ENCODE measurements at places on chromosomes 2 and 18.

DNA sequence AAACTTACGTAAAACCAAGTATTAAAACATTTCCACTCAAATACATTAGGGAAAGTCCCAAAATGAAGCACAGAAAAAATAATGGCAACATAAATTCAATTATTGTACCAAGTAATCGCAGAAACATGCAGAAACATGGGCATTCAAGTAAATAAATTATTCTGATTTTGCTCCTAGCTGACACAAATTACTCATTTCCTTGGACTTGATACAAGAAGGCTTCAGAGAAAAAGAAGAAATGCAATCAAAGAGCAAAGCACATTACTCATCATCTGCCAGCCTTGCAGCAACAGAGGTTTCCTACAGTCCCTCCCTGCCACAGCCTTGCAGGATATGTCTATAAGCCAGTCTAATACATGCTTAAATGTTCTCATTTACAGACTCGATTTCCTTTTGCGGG lies 439.8 kb upstream of the LYPD1 start:
- no peak for DNase-seq

DNA sequence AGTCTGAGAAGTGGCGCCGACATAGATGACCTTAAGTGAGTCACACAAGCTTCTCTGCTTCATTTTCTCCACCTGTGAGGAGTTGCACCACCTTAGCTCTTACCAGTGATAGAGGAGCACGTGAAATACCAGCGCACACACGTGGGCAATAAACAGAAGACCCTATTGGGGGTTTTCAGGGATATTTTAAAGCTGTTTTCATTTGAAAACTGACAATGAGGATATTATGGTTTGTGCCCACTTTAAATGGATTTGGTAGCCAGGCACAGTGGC lies 47.3 kb upstream of the FZD7 start:
- DNase-seq: no peak

GRCh38 chr2:126858013-126858412 lies 40.7 kb upstream of the TEX51 start:
- no peak for DNase-seq

GRCh38 chr2:128341621-128342020 lies 23.0 kb upstream of the HS6ST1 start:
- DNase-seq: no peak

GRCh38 chr2:202429164-202429980 lies 53.2 kb downstream of the BMPR2 start:
- no peak for DNase-seq

- no peak for DNase-seq
Measured at GRCh38 chr2:38239452-38239851, 137.6 kb downstream of the ATL2 start.

- no peak for DNase-seq
Measured at GRCh38 chr2:20120569-20121416, 69.4 kb upstream of the LAPTM4A start.

GRCh38 chr2:120511536-120511935 lies 165.6 kb downstream of the INHBB start:
- DNase-seq: no peak

- DNase-seq: no peak
Measured at GRCh38 chr2:201887773-201888425, 81.6 kb downstream of the CDK15 start.

- DNase-seq: no peak
Measured at GRCh38 chr2:73987948-73988700, 3.4 kb downstream of the TET3 start.

- no peak for DNase-seq
Measured at GRCh38 chr18:48896326-48896874, 54.4 kb downstream of the SMAD7 start.

GRCh38 chr2:221655300-221655699 lies 83.2 kb upstream of the EPHA4 start:
- DNase-seq: no peak

- no peak for DNase-seq
Measured at GRCh38 chr2:209629597-209629996, 142.0 kb upstream of the UNC80 start.

GRCh38 chr2:17149945-17150344 lies 368.3 kb downstream of the RAD51AP2 start:
- DNase-seq: no peak

DNA sequence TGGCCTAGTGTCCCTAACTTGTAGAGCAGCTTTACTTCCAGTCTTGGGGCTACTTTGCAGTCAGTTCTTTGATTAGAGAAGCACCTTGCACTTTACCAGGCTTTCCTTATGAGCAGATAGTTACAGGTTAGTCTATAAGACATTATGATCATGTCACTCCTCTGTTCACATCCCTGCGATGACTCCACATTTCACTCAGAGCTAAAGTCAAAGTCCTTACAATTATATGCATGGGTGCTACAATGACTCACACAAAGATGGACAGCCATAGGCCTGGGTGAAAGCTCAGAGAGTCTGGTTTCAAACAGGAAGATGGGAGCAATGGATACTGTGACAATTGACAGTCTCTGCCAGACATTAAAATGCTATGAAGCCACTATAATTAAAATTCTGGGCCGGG lies 27.1 kb upstream of the SSB start:
- DNase-seq: no peak

- no peak for DNase-seq
Measured at GRCh38 chr2:1823187-1824169, 79.2 kb upstream of the PXDN start.

DNA sequence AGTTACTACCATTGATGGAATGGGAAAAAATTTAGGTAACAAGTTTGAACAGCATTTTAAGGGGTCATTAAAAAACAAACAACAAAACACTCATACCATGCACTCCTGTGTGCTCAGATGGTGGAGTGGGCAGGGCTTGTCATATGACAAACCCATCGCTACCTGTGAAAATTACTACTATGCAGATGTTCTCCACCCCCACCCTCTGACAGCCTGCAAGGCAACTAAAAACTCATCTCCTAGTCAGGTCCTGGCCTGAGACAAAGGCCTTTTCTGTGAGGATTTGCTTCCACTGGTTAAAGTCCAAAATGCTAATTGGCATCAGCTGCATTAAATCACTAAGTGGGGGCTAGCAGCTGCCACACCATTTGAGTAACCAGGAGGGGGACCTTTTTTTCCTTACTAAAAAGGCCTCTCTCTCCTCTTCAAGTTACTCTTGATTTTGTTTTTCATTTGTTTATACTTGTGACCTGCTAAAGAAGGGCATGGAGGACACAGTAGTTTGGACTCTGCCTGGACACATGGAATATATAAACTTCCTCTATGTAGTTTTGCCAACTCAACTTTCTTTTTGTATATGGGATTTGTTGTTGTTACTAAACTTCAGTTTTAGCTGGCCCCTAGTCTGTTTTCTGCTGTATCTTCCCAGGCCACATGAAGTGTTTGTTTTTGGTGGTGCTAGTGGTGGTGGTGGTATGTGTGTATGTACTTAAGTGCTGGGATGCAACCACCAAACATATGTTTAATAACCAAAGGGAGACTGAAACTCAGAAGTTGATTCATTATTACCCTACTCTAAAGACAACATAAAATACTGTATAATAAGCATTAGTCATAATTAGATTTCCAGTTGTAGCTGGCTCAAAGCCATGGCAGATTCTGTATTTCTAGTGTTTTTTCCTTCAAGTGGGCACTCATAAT lies 121.3 kb downstream of the MAP4K4 start:
- no peak for DNase-seq

DNA sequence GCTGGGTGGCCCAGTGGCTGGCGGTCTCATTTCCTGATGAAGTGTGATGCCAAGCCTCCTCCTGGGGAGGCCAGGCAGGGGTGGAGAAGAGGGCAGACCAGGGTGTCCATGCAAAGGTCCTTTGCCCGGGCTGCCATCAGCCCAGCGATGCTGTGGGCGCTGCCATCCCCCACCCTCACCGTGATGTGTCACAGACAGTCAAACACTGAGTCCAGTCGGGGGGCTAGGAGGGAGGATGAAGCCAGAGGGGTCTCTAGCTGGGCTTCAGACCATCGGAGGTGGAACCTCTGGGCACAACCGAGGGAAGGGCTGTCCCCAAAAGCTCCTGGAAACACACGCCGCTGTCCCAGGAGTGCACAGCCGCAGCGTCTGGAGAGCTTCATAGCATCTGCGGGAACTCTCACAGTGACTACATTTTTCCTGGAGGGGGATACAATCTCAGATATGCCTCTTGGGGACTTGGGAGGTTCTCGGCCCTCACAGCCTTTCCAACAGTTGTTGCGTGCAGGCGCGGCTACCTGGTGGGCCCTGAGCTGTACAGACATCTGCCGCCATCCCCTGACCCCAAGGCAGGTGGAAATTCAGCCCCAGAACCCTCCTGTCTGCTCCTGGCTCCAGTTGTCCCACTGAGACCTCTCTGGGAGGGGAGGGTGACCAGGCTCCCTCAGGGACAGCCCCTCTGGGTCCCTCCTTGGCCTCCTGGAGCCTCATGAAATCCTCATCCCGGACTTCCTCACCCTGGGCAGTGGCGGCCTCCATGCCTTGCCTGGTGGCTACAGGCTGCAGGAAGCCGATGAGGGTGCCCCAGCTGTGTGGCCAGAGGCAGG lies 26.5 kb upstream of the OTOS start:
- no peak for DNase-seq

DNA sequence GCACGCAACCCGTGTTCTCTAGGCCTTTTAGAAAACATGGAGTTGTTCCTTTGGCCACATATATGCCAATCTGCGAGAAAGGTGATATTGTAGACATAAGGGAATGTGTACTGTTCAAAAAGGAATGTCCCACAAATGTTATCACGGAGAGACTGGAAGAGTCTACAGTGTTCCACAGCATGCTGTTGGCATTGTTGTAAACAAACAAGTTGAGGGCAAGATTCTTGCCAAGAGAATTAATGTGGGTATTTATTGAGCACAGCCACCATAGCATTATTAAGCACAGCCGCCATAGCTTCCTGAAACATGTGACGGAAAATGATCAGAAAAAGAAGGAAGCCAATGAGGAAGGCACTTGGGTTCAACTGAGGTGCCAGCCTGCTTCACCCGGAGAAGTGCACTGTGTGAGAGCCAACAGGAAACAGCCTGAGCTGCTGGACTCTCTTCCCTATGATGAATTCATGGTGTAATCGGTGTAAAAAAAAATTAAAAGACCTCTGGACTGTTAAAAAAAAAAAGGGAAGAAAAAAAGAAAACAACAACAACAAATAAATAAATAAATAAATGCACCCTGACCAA lies 29.0 kb upstream of the REL start:
- no peak for DNase-seq

DNA sequence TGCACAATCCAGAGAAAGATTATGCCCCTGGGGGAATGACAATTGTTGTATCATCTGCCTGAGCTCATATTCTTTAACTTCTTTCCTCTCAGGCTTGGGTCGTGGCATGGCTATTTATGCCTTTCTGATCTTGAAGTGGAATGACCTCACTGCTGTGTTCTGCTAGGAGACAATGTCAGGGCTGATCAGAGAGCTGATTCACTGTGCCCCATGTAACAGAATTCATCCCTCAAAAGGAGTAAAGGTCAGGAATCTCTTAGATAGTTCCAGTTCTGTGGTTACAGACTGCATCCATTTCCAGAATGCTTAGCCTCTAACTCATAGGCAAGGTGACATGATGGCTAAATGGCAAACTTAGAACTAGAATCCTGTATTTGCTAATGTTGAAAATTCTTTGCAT lies 511.7 kb upstream of the CNTNAP5 start:
- no peak for DNase-seq

DNA sequence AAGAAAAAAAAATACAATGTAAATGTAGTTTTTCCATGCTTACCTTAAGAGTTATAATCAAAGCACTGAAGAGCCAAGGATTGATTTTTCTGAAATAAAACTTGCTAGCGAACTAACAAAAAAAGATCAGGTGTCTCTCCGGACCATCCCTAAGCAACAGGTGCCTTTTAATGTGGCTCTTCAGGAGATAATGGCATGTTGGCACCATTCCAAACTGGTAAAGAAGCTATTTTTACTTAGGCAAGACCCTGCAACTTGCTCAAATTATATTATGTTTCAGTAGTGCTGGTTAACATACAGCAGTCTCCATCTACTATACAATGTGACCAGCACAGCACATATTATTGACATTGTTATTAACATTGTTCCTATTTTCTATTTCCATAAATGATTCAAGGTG lies 2.3 kb upstream of the GCC2 start:
- no peak for DNase-seq

DNA sequence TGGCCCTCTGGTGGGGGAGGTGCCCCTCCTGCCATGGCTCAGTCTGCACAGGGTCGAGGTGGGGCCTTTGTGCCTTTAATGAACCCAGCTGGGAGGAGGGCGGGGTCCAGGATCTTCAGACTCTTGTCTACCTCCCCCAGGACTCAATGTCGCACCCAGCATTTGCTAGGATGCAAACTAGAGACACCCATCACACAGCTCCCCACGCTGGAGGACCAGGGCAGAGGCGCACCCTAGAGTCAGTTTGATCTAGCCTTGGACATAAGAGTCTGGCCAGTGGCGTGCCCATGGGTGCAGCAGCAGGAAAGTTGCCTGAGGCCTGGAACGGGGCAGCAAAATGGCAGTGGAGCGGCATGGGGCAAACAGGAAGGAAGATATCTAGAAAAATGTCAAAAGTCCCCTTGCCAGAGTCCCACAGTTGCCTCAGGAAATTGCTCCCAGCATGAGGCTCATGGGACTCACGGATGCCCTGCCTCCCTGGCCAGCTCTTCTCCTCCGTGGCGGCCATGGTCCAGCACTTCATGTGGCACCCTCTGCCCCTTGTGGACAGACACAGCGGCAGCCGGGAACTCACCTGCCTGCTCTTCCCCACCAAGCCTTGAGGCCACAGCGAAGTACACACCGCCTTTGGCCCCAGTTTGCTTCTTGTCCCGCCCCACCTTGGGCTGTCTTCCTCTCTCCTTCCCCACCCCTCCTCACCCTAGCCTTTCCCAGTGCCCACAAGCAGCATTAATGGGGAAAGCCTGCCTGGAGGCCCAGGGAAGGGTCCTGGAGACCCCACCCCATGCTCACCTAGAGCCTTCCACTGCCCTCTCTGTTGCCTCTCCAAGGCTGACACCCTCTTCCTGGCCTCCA lies 17.7 kb downstream of the SH2D6 start:
- DNase-seq: no peak
